SK-N-MC (cell line): ENCODE measurements at places on chromosomes 11 and 22.

DNA sequence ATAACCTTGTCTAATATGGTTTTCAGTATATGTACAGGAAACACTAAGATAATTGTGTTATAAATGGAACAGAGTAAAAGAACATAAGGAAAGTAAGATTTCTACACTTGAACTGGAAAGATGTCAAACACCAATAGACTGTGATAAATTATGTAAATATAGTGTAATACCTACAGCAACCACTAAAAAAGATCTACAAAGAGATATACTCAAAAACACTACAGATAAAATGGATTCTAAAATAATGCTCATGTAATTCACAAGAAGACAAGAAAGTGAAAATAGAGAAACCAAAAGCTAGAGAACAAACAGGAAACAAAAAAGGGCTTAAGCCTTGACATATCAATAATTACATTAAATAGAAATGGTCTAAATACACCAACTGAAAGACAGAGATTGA, 30.9 kb downstream of the DEUP1 start:
- no peak for DNase-seq

DNA sequence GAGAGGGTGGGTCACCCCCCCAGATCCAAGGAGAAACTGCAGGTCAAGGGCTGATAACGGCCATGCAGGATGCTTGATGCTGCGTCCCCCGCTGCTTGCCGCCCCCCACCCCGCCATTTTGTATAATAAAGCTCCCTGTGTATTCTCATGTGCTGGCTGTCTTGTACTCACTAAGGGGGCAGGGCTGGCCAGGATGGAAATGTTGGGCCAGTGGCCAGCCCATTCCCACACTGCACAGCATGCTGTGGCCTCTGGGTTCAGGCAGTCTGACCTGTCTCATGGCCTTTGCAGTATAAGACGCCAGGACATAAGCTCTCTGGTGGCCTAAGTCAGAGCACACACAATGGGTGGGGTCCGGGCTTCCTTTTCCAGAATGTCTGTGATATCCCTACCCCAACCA, 421 bp upstream of the PRR33 start:
- no peak for DNase-seq

DNA sequence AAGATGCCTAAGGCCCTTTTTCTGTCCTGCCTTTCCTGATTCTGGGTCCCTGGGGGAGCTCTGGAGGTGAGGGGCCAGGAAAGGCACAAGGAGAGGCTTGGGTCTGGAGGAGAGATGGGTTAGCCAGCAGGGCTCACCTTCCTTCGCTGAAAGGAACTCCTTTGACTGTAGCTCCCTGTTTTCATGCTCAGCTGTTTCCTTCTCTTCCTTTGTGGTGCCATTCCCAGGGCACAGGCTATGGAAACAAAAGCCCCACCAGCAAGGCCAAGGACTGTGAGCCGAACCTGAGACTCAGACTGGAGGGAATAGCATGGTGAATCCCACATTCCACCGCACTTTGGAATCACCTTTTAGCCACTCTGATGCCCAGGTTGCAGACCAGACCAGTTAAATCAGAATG, 10.5 kb downstream of the SLC43A3 start:
- DNase-seq: no peak

- DNase-seq: no peak
These were observed 147.6 kb downstream of the SPATA19 start for GRCh38 chr11:133697603-133698180.

GRCh38 chr11:102197670-102198139, 87.5 kb downstream of the YAP1 start:
- no peak for DNase-seq

- no peak for DNase-seq
These were observed 5.7 kb downstream of the DRICH1 start for GRCh38 chr22:23626286-23626975.

GRCh38 chr22:29313126-29313575, 2.3 kb downstream of the RASL10A start:
- no peak for DNase-seq

DNA sequence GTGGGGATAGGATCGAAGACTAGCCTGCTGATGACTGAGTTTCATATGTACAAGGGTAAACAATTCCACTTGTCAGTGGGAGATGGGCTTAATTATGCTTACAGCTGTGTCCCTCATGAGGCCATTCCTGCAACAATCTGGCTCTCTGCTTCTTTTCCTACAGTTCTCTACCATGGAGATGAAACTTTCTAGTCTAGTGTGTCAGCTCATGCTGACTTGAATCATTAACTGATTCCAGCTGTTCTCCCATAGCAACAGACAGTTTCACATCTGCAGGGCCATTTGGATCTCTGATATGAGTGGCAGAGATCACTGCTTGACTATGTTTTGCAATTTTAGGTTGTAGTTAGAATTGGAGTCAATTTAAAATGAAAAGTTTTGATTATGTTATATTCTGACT, 1251.7 kb upstream of the RAG2 start:
- no peak for DNase-seq

- no peak for DNase-seq
These were observed 92.0 kb downstream of the TMPRSS5 start for GRCh38 chr11:113614097-113614496.

GRCh38 chr11:93490996-93491618, 52.1 kb downstream of the SMCO4 start:
- DNase-seq: no peak

- DNase-seq: peak; percentile 57
These were observed 115.8 kb upstream of the PITPNB start for GRCh38 chr22:28034760-28035401.

- no peak for DNase-seq
These were observed 734 bp downstream of the ZP1 start for GRCh38 chr11:60867871-60868681.

DNA sequence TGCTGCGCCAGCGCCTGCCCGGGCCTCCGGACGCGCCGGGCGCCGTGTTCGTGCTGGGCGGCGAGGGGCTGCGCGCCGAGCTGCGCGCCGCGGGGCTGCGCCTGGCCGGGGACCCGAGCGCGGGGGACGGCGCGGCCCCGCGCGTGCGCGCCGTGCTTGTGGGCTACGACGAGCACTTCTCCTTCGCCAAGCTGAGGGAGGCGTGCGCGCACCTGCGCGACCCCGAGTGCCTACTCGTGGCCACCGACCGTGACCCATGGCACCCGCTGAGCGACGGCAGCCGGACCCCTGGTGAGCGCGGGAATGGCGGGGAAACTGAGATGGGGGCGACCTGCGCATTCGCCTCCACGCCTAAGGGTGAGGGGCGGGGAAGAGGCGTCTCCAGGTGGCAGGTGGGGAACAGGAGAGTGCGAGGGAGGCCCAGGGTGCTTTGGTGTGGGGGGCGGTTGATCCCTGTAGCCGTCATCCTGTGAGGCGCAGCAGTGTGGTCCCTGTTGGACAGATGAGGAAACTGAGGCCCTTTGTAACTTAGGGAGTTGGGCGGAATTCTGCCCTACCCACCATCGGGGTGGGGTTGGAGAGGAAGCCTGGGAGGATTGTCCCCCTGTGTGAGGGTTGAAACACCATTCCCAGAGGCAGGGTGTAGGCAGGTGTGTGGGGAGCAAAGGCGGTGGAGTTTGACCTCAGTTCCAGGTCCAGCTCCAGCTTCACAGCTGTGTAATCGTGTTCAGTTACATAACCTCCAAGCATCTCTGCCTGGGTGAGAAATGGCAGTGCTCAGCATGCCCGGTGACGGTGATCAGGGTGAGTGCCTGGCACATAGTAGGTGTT, 758 bp downstream of the PDXP start:
- DNase-seq: no peak

DNA sequence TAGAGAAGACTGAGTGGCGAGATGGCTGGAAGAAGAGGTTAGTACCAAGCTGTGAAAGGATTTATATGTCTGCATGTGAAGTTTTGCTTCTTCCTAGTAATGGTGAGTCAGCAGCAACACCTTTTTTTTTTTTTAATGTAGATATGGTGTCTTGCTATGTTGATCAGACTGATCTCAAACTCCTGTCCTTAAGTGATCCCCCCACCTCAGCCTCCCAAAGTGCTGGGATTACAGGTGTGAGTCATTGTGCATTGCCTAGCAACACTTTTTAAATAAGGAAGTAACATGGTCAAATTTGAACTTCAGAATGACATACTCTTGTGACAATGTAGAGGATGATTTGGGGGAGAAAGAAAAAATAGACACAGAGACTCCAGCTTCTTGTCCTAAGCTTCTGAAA, 6.5 kb upstream of the CSTPP1 start:
- no peak for DNase-seq

- no peak for DNase-seq
These were observed 32.0 kb downstream of the KCNC1 start for GRCh38 chr11:17766590-17766989.

- no peak for DNase-seq
These were observed 49.8 kb upstream of the ARHGAP20 start for GRCh38 chr11:110761991-110762390.

GRCh38 chr11:27904358-27905055, 203.4 kb downstream of the KIF18A start:
- DNase-seq: no peak

DNA sequence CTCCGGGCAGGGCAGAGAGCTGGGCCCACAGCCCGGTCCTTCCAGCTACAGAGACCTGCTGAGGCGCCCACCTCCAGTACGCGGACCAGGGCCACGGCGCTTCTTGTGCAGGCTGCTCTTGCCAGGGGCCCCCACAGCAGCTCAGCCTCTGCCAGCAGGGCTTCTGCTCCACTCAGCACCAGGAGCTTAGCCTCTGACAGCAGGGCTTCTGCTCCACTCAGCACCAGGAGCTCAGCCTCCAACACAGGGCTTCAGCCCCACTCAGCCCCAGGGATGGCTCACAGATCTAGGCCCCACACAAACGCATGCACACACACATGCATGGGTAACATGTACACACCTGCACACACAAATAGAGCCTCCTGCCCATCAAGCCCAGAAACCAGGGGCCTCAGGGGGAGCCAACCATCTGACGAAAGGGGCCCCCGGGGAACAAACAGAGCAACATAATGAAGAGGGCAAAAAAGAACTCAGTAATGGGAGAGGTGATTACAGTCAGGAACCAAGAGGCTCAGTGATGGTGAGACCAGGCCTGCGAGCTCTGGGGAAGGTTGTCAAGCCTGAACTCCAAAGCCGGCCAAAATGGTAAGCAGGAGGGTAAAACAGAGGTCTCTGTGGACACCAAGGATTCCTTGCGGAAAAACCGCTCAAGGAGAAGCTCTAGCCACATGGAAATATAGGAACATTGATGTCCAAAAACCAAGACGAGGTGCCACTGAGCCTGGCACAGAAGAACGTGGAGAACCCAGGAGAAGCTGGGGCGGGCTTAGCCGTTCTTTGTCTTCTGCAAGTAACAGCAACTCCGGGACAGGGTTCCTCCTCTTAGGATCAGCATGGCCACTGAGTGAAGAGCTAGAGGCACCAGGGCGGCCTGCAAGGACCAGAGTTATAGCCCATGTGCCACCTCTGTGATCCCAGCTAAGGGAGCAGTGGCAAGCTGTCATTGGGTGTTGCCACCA, 46.5 kb downstream of the GNB1L start:
- DNase-seq: no peak

GRCh38 chr22:23705358-23705757, 14.5 kb downstream of the RGL4 start:
- no peak for DNase-seq

DNA sequence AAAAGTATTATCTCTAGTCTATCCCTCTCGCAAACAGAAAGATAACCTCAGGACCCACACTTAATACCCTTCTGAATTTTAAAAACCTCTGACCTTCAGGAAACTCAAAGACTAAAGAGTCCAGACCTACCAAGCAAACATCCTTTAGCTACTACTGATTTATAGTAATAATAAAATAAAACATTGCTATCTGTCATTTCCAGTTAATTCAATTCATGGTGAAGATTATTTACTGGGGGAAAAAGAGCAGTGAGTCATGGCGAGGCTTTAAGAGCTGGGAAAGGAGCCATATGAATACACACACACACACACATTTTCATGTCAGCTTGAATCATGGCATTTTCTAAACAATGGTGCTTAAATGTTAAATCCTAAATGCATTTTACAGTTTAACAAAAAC, 87.1 kb downstream of the FAM76B start:
- no peak for DNase-seq

DNA sequence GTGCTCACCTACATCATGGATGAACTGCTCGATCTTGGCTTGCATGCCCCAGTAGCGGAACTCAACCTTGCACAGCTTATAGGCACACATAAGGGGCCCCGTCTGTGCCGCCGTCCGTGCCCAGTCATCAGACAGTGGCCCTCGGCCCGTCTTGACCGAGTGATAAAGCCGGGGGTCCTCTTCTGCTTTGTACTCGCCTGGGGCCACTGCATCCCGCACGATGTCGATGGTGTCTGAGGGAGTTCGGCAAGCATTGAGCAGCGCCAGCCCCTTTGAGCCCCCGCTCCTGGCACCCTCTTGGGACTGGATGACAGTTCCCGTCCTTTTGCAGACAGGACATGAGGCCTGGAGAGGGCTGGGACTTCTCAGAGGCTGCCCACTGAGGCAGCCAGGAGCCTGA, 3.3 kb downstream of the PITPNM1 start:
- DNase-seq: no peak

DNA sequence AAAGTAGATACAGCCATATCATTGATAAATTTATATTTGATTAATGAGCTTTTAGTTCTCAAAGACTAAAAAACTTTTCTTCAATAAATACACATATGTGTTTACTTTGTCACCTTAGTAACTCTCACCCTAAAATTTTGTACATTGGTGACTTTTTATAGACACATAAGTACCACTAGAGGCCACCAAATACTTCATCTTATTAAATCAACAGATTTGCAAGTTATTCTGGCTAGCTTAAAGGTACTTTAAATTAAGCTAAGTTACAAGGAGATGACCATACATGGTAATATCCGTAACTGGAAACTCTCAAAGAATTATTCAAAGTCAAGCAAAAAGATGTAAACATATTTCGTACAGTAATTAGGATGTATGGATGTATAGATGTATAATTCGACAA, 112.2 kb downstream of the SBF2 start:
- DNase-seq: no peak

DNA sequence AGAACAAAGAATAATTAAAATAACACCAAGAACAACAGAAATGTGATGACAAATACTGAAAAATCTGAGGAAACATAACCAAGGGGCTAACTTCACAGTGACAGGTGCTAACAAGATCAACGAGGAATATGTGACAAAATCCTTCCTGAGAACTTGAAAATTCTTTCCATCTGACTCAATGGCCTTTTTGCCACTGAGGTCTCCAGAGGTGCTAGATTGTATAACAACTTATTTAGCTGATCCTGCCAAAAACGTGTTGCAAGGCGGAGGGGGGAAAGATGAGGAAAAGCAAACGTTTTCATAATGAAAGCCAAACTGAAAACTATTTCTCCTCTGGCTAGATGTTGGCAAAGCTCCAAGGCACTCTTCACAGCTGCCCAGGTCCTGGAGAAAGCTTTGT, 364.5 kb downstream of the NTM start:
- DNase-seq: no peak

- no peak for DNase-seq
These were observed 5.1 kb downstream of the PCNX3 start for GRCh38 chr11:65620666-65621065.

GRCh38 chr22:41561788-41562187, 978 bp downstream of the CSDC2 start:
- no peak for DNase-seq
